Mucosa of descending colon (tissue), 3 donors: ENCODE measurements at places on chromosomes 2 and 18. TPM values are rescaled to one million over a fixed set of nuclear protein-coding genes. Genes with fewer than 3 reads are reported as not detected.

DNA sequence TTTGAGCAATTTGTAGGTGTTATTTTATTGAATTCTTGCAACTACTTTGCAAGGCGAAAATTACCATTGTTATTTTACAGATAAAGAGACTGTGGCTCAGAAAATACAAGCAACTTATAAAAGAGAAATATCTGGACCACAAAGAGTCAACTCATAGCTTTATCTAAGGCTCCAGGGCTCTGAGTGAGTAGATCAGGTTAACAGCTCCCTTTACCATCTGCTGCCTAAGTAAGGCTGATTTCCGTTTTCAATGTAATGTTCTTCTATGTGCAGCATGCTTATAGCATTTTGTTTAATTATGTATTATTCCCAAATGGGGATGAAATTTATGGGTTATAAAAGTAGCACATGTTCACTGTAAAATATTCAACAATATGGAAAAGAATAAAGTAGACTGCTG, 299.1 kb upstream of the TNP1 start:
- DNase-seq = no peak

The ARHGAP28 gene
- 2.6 TPM for total RNA-seq

- DNase-seq = peak; percentile 74
Measured at GRCh38 chr2:96760986-96761832, 507 bp downstream of the CNNM4 start.

GRCh38 chr2:215831296-215831913, 181.9 kb downstream of the MREG start:
- no peak for DNase-seq

- no peak for DNase-seq
Measured at GRCh38 chr2:223647258-223647952, 45.2 kb upstream of the SCG2 start.
